ENCODE measurements at places on chromosomes 4 and X. TPM values are rescaled to one million over a fixed set of nuclear protein-coding genes. Genes with fewer than 3 reads are reported as not detected.

The P2RY8 gene
- total RNA-seq, result 4.2 TPM

The UBA1 gene
- total RNA-seq, result 141 TPM

The APLN gene
- total RNA-seq, result 13.7 TPM

- DNase-seq, result no peak
- H3K4me1 ChIP-seq, result no peaks in the 10 kb centered on the region
- no peaks in the 10 kb centered on the region for H3K36me3 ChIP-seq
- no peaks in the 10 kb centered on the region for H3K27me3 ChIP-seq
Observed at GRCh38 chrX:118271775-118272174, 74.1 kb upstream of the WDR44 start.

DNA sequence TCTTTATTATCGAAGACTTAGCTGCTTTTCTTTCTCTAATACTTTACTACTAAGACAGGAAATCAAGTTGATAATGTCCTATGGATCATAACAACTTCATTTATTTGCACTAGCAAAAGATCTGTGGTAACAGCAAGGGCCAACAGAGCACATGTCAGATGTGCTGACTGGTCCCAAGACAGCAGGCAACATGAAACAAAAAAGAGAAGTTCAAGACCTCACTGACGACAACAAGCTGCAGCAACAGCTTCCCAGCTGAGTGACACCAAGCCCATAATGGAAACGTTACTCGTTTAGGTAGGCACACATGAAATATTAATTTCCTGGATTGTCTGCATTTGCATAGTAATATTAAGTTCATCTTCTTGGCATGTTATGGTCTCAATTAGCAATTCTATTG is 126.9 kb downstream of the UNC5C start:
- H3K27me3 ChIP-seq, result no peaks in the 10 kb centered on the region
- H3K4me1 ChIP-seq, result no peaks in the 10 kb centered on the region
- DNase-seq, result no peak
- no peaks in the 10 kb centered on the region for H3K36me3 ChIP-seq
- no peak overlapping the region for H3K27ac ChIP-seq

DNA sequence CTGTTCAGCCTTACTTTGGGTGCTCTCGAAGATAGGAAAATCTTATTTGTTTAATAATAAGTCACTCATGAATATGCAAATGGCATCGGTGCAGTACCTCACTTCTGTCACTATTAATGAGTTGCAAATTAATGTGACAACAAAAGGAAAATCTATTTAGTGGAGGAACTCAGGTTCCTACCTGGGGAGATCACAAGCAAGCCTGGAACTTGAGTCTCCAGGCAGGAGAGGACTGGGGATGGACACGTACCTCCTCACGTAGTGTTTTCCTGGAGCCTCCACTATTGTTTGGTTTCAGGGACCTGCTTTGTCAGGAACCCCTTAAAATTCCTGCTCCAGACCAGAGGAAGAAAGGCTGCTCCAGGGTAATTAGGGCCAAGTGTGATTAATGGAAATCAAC is 82.1 kb downstream of the BCOR start:
- no peak overlapping the region for H3K4me3 ChIP-seq
- H3K4me1 ChIP-seq, result peaks cover 18% of the 10 kb centered on the region
- no peak overlapping the region for H3K27ac ChIP-seq
- H3K36me3 ChIP-seq, result no peaks in the 10 kb centered on the region
- no peaks in the 10 kb centered on the region for H3K27me3 ChIP-seq

- no peak for DNase-seq
- no peak overlapping the region for H3K4me3 ChIP-seq
- H3K27ac ChIP-seq, result no peak overlapping the region
- no peaks in the 10 kb centered on the region for H3K27me3 ChIP-seq
Observed at GRCh38 chr4:54392479-54392878, 163.4 kb downstream of the PDGFRA start.

DNA sequence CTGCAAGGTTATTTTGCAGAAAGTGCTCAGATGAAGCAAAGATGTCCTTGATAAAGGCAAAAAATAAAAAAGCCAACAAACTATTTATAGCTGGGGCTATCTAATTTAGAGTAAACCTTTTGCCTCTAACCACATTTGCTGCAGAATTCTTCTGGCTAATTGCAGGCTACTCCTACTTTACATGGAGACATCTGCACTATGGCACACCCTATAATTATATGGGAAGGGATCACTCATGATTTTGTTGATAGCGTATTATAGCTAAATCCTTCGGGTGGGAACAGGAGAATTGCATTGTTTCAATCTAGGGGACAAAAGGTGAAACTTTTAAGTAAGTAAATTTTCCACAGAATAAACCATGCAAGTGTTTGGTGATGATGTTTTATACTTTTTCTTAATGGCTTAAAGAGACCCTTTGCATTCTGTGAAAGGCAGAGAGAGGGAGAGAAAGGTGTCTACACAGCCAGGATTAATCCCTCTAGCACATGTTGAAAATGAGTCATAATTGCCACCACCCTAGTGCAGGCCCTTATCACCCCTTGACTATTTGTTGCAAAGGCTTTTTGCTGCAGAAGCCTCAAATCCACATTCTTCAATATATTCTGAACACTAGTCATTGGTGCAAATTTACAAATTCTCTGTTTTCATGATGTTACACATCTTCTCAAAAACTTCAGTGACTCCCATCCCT is 221.3 kb upstream of the BMP3 start:
- no peak overlapping the region for H3K27ac ChIP-seq
- H3K36me3 ChIP-seq, result no peaks in the 10 kb centered on the region
- DNase-seq, result no peak
- no peak overlapping the region for H3K4me3 ChIP-seq

- no peaks in the 10 kb centered on the region for H3K27me3 ChIP-seq
- H3K4me1 ChIP-seq, result no peaks in the 10 kb centered on the region
- no peak overlapping the region for H3K4me3 ChIP-seq
- H3K27ac ChIP-seq, result no peak overlapping the region
- no peaks in the 10 kb centered on the region for H3K36me3 ChIP-seq
Observed at GRCh38 chr4:110245577-110245976, 47.2 kb upstream of the ELOVL6 start.

DNA sequence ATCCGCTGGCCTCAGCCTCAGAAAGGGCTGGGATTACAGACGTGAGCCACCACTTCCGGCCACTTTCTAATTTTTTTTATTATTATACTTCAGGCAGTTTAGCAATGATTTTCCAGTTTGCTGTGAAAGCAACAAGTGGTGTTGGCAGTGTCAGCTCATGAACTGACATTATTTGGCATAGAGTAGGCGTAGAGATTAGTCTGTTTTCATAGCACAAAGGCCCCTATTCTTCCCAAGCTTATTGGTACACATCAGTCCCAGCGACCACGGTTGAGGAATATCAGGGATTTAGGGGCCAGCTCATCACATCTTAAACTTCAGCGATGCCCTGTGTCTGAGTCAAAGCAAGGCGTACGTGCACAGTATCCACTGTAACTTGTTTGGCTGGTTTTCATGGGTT is 53.0 kb upstream of the RASSF6 start:
- no peak overlapping the region for H3K4me3 ChIP-seq
- H3K27me3 ChIP-seq, result no peaks in the 10 kb centered on the region
- peaks cover 4% of the 10 kb centered on the region for H3K4me1 ChIP-seq
- no peak overlapping the region for H3K27ac ChIP-seq
- no peaks in the 10 kb centered on the region for H3K36me3 ChIP-seq

GRCh38 chr4:174314770-174315169 is 31.1 kb downstream of the CEP44 start:
- no peak for DNase-seq
- no peaks in the 10 kb centered on the region for H3K4me1 ChIP-seq
- no peak overlapping the region for H3K27ac ChIP-seq
- H3K27me3 ChIP-seq, result no peaks in the 10 kb centered on the region
- peaks cover 63% of the 10 kb centered on the region for H3K36me3 ChIP-seq

GRCh38 chr4:17426222-17426621 is 85.7 kb downstream of the QDPR start:
- H3K4me1 ChIP-seq, result no peaks in the 10 kb centered on the region
- no peaks in the 10 kb centered on the region for H3K36me3 ChIP-seq
- H3K4me3 ChIP-seq, result no peak overlapping the region

GRCh38 chr4:153257151-153257620 is 52.9 kb downstream of the TRIM2 start:
- no peaks in the 10 kb centered on the region for H3K27me3 ChIP-seq
- no peak overlapping the region for H3K27ac ChIP-seq
- DNase-seq, result no peak
- H3K36me3 ChIP-seq, result no peaks in the 10 kb centered on the region
- no peak overlapping the region for H3K4me3 ChIP-seq

DNA sequence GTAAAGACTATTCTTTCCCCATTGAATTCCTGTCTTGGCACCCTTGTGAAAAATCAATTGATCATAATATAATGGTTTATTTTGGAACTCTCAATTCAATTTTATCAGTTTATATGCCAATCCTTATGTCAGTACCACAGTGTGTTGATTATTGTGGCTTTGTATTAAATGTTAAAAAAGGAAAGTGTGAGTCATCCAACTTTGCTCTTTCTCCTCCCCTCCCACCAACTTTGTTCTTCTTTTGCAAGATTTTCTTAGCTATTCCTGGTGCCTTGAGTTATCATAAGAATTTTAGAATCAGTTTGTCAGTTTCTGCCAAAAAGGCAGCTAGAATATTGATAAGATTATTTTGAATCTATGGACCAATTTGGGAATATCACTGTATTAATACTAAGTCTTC is 11.2 kb upstream of the RNF175 start:
- no peak overlapping the region for H3K4me3 ChIP-seq
- H3K4me1 ChIP-seq, result no peaks in the 10 kb centered on the region
- H3K36me3 ChIP-seq, result no peaks in the 10 kb centered on the region
- no peaks in the 10 kb centered on the region for H3K27me3 ChIP-seq
- no peak for DNase-seq

DNA sequence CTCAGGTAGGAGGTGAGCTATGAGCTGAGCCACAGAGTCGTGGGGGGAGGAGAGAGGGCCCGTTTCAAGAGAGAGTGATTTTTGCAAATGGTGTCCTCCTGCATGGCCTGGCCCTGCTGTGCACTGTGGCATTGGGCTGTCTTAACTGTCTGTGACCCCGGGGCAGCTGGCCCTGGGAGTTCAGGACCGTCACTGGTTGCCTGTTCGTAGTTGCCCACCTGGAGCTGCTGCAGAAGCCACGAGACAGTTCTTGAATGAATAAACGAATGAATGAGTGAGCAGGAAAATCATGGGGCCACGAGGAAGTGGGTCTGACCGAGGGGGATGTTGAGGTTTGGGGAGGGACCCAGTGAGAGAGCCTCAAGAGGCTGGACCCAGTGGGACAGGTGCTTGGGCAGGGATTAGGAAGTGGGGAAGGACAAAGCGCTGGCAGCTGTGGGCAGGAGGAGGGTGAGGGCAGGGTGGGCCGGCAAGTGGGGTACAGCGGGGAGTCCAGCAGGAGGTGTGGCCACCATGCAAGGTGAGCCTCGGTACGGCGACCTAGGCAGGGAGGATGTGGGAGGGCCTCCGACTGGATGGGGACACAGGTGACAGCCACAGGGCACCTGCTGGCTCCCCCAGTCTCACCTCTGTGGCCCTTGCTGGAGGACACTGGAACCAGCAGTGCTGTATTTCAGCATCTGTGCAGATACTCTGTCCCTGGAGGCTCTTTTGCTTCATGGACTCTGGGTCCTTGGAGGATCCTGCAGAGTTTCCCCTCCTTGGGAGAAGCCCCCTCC is 10.2 kb downstream of the RGS12 start:
- no peak overlapping the region for H3K27ac ChIP-seq
- peaks cover 8% of the 10 kb centered on the region for H3K4me1 ChIP-seq
- no peaks in the 10 kb centered on the region for H3K27me3 ChIP-seq
- H3K4me3 ChIP-seq, result no peak overlapping the region
- no peaks in the 10 kb centered on the region for H3K36me3 ChIP-seq

DNA sequence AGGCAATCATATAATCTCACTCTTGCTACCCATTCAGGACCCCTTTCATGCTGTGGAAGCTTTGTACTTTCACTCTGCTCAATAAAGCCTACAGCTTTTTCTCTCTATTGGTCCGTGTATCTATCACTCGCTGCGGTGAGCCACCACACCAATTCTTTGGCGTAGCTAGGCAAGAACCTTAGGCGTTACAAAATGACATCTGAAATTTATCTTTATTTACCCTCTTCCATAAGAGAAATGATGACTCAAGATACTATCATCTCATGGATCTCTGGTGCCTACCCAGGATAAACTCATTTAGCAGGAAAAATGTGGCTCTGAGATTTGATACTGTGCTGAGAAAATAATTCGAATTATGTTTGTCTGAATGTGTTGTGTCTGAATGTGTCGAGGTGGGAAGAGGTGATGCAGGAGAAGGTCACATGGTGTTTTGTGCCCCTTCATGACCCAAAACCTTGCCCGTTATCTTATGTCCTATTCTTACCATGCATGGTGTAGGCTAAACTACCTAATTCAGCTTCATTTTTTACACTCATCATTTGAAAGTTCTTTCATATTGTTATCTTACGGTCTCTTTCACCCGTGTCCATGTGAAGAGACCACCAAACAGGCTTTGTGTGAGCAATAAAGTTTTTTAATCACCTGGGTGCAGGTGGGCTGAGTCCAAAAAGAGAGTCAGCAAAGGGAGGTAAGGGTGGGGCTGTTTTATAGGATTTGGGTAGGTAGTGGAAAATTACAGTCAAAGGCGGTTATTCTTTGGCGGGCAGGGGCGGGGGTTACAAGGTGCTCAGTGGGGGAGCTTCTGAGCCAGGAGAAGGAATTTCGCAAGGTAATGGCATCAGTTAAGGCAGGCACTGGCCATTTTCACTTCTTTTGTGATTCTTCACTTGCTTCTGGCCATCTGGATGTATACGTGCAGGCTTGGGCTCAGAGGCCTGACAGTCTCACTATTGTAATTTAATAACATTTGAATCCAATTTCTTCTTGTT is 41.6 kb upstream of the GIMD1 start:
- H3K36me3 ChIP-seq, result no peaks in the 10 kb centered on the region
- H3K4me1 ChIP-seq, result no peaks in the 10 kb centered on the region
- no peaks in the 10 kb centered on the region for H3K27me3 ChIP-seq

- H3K27me3 ChIP-seq, result no peaks in the 10 kb centered on the region
- DNase-seq, result peak; percentile 61
Observed at GRCh38 chr4:57182132-57182874, 72.1 kb upstream of the IGFBP7 start.

- H3K36me3 ChIP-seq, result no peaks in the 10 kb centered on the region
- H3K4me1 ChIP-seq, result peaks cover 12% of the 10 kb centered on the region
- no peak overlapping the region for H3K4me3 ChIP-seq
- no peak overlapping the region for H3K27ac ChIP-seq
- no peaks in the 10 kb centered on the region for H3K27me3 ChIP-seq
- peak; percentile 0 for DNase-seq
Observed at GRCh38 chrX:1455948-1456280, 3.2 kb upstream of the ASMTL start.

DNA sequence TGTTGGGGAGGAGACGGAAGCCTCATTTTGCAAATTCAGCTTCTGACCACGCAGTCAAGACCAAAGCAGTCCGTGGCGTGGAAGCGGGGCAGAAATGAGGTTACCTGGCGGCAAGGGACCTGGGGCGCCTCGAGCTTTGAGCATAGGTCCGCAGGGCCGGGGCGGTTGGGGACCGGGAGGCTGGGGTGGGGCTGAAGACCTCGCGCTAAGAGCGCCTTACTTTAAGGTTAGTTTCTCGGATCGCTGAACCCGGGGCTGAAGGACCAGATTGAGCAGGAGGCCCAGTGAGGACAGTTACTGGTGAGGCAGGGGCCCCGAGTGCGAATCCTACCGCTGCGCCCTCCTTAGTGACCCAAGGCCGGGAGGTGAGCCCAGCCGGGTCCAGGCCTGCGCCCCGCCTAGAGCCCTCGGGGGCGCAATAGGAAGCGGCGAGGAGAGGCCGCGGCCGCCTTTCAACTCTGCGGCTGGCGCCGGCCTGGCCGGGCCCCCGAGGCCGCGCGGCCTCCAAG is 7.5 kb downstream of the MSX1 start:
- DNase-seq, result no peak
- H3K27me3 ChIP-seq, result peaks cover 100% of the 10 kb centered on the region
- H3K36me3 ChIP-seq, result peaks cover 13% of the 10 kb centered on the region

Measured in heart right ventricle (tissue), 16 donors.